Nephron progenitor cell (in vitro differentiated cells): ENCODE measurements at places on chromosomes 13 and 19.

GRCh38 chr19:8592231-8593009, 15.2 kb upstream of the MYO1F start:
- DNase-seq = peak; percentile 100

GRCh38 chr13:30049692-30050091, 199.3 kb upstream of the UBL3 start:
- DNase-seq = no peak

- no peak for DNase-seq
Observed at GRCh38 chr13:41259875-41260501, 3.4 kb downstream of the MTRF1 start.

DNA sequence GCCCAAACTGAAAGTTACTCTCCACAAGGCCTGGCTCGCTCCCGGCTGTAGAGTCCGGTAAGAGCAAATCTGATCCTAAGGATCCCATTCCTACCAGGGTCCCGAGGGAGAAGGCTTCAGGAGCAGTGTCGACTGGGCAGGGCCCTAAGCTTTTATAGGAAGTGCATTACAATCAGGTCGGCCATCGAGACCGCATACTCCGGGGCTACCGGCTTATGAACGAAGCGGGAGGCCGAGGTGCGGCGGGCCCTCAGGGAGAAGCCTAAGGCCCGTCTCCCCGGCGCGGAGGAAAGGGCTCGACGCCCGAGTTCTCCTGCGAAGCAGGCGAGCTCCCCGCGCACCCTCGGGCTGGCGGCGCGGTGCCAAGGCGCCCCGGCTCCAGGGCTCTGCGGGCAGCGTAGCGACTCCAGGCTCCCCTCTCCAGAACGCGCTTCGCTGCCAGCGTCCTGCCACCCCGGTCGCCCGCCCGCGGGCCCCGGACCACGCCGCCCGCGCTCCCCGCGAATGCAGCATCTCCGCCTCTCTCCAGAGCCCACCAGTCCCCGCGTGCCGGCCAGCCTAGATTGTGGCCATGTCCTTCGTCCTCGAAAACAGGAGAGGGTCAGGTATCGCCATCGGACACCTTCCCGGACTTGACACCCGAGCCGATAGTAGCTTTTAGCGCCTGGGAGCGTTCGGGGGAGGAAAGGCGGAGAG, 1.4 kb downstream of the EFNB2 start:
- peak; percentile 52 for DNase-seq

DNA sequence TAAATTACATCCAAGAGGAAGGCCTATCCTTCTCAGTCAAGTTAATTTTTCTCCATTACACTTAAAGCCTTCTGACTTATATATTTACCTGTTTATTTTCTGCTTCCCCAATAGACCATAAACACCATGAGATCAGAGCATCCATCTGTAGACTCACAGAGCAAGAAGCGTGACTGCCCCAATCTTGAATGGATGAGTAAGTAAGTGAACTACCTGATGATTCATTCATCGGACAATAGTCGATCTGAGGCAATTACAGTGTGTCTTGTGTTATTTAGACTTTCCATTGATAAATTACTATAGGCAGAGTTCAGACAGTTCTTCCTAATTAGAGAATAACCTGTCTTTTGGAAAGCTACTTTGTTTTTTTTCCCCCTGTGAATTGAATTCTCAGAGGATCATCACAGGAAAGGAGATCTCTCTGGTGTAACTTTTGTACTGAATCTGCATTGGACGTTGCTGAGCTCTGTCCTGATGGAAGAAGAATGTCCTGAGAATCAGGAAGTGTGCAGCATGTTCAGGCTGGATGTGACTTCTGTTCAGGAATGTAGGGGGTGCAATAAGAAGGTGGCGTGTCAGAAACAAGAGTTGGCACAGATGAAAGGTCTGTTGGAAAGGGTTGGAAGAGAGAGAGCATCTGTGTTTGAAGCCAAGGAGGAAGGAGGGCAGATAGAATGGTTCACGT, 367.0 kb downstream of the NALCN start:
- no peak for DNase-seq

GRCh38 chr13:104634016-104634415, 1567.8 kb upstream of the SLC10A2 start:
- no peak for DNase-seq
